Spinal cord (tissue), 10 donors: ENCODE measurements at places on chromosomes 5 and 9.

DNA sequence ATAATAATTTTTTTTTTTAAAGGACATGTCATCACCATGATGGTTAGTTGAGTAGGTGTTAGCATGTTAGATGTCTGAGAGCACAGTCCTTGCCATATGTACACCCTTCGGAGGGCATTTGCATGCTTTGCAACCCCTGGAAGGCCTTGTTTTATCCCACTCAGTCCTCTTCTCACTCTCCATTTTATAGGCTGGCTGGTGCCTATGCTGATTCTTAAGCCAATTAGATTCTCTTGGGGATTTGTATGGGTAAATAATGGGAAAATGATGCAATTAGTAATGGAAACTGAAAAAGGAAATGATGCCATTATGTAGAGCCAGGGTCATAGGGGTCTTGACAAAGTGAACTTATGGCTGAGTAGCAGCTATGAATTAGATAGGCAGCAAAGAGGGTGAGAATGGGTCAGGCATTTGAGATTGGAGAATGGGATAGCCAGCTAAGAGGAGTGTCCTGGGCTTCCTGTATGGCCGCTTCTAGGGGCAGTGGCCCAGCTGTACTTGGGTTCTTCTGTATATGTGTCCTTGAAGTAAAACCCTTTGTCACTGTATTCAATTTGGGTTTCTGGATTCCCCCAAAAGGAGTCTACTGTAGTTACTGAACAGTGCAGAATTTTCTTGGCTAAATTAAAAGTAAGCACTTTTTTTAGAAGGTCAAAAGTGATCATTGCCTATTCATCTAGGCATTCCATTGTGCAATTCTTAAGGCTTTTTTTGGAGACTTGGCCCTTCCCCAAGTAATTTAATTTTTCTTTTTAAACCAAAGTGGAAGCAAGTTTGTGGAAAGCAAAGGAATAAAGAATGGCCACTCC is 31.6 kb downstream of the LRRTM2 start:
- DNase-seq = no peak

- no peak for DNase-seq
Measured at GRCh38 chr5:218457-219291, 554 bp downstream of the SDHA start.

- DNase-seq = no peak
Measured at GRCh38 chr5:39254671-39255070, 35.3 kb upstream of the FYB1 start.

DNA sequence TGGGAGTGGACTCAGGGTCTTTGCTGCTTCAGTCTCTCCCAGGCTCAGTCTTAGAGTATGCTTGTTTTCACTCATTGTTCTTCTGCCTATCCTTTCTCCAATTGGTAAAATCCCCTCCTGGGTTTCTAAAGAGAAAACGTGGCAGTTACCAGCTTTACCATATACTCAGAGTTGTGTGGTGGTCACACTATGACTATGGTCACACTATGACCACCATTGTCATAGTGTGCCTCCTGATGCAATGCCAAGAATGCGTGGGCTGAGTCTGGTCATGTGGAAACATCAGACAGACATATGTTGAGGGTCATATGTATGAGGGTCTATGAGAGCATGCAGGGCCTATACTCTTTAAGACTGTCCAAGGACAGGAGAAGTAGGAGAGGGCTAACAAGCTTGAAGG is 326.5 kb upstream of the PRR16 start:
- DNase-seq = no peak

DNA sequence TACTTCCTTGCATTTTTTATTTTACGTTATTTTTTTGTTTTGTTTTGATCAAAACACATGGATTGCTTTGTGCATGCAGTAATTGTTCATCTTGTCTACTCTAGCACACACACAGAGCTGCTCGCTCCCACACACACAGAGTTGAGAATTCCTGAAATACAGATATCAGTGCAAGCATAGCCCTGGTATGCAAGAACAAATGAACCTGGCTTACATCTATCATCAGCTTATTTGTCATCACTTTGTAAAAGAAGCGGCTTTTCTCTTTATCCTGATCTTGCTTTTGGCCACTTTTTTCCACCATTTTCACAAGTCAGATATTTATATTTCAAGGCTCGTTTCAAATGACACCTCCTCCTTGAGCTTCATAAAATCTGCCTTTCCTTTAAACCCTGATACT is 1435.7 kb downstream of the MAT2B start:
- DNase-seq = no peak

DNA sequence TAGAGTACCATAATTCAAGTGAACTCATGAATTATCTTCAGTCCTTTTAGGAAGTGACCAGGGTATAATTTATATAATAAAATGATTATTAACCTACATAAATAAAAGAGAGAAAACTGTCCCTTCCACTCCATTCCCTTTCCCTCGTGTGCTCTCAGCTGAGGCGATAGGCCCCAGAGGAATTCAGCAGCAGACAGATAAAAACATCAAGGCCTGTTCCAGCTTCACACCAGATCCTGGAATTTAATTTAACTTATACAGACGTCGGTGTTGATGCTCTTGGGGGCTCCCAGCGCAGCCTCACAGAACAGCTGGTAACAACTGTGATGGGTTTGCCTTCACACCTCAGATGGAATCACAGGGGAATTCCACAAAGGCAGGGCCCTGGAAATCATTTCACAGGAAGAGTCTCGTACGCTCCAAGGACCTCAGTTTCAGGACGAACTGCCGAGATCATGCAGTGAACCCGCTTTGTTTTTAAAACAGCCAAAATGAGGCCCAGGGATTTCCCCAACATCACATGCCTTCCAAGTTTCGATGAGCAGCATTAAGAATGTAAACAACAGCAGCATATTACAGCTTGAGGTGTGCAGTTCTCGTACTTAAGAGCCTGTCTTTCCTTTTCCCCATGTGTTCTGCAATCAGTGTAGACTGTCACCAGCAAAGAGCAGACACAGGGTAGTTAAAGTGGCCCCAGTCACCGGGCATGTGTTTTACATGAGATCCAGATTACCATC is 73.6 kb upstream of the ALDH1B1 start:
- peak; percentile 85 for DNase-seq

- DNase-seq = no peak
Measured at GRCh38 chr5:608429-609370, 3.4 kb upstream of the CEP72 start.

DNA sequence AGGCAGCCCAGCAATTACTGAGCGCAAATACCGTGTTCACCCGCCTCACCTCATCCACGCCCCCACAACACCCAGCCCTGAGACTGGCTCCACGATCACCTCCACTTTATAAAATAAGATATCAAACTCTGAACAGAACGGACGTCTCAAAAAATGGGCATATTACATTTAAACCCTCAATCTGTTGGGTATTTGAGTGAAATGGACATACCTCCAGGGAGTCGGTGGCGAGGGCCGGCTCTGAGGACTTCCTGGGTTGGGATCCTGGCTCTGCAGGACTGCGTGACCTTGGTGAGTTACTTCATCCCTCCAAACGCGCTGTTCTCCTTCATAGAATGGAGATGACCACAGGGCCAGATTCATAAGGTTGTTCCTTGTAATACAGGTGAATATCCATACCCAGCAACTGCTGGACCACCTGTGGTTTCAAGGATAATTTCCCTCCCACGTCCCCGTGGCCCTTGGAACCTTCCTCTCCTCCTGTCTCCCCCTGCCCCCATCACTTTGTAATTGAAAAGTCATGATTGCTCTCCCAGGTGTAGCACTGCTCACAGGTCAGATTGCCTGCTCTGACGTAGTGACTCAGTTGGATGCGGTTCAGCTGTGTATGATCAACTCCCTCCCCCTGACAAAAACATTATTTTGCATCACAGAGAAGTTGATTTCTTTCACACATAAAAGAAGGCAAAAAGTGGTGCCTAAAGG is 135.6 kb downstream of the KCNIP1 start:
- no peak for DNase-seq

- no peak for DNase-seq
Measured at GRCh38 chr5:72812488-72812887, 4.0 kb upstream of the TNPO1 start.

DNA sequence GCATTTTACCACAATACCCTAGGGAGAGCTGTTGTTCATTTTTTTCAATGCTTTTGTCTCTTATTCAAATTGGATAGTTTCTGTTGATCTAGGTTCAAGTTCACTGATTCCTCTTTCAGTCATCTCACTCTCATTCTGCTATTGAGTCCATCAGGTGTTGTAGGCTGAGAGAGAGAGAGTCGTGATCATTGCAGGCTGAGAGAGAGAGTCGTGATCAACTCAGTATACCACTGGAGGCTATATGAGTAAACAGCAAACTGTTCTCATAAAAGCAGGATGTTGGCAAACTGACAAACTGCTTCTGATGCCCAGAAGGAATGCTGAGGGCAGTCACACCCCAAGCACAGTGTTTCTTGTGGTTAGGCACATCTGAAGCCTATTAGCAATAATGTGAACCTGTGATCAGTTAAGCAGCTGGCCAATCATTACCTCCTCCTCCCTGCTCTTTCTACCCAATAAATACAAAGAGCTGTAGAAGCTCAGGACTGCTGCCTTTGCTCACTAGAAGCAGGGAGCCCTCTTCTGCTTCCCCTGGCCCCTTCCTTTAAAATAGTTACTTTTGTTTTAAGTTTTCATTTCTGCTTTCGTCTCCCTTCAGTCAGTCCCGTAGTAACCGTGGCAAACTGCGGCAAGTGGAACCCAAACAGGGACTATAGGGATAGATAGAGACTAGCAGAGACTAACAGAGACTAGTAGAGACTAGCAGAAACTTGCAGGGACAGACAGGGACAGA is 476.1 kb upstream of the ACO1 start:
- DNase-seq = no peak

- DNase-seq = no peak
Measured at GRCh38 chr9:135109650-135110049, 22.2 kb downstream of the OLFM1 start.

DNA sequence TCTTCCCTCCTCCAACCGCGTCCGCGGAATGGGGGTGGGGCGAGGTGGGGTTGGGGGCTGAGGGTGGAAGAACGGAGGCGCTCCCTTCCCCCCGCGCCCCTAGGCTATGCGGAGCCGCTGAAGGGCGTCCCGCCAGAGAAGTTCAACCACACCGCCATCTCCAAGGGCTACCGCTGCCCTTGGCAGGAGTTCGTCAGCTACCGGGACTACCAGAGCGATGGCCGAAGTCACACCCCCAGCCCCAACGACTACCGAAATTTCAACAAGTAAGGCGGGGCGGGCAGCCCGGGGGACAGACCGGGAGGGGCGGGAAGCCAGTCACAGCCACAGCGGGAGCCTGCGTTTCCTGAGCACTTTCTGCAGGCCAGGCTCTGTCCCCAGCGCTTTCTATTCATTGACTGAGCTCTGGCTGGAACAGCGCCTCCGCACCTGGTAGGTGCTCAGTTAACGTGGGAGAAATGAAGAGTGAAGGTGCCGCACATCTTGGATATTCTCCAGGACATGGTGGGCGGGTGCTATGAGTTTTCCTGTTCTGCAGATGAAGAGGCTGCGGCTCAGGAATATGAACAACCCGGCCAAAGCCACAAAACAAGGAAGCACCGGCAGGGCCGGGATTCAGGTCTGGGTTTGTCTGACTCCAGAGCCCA is 11.3 kb downstream of the MYOZ3 start:
- no peak for DNase-seq

DNA sequence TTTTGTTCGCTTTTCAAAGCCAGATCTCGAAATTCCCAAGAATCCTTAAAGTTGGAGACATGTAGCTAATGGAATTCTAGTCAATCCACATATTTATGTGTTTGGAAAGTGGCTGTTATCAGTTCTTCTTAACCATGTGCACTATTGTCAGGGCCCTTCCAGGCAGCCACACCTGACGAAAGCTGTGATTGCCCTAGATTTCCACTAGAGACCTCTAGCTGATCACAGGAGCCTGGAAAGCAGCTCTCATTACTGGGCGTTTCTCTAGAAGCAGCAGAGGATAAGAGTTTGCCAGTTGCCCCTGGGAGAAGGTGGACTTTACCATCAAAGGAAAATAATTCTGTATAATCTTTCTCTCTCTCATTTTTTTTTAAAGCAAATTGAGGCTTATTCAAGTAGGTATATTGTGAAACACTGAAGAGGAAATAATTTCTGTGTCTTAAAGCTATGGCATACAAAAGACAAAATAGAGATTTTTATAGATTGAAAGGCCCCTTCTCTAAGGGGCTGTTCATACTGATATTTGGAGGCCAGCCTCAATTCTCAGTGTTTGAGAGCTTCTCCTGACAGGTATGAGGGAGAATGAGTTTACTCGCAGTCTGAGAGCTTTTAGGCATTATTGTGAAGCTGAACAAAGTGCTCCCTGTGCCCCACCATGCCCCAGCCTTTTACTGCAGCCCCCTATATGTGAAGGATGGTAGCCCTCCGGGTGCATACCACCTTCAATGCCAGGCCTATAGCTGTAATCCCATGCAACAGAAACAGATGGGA is 405.4 kb upstream of the ACTBL2 start:
- DNase-seq = peak; percentile 90

GRCh38 chr5:161411156-161411555 is 135.4 kb downstream of the GABRB2 start:
- no peak for DNase-seq

GRCh38 chr9:128113526-128114325 is 13.8 kb downstream of the PTGES2 start:
- DNase-seq = no peak

DNA sequence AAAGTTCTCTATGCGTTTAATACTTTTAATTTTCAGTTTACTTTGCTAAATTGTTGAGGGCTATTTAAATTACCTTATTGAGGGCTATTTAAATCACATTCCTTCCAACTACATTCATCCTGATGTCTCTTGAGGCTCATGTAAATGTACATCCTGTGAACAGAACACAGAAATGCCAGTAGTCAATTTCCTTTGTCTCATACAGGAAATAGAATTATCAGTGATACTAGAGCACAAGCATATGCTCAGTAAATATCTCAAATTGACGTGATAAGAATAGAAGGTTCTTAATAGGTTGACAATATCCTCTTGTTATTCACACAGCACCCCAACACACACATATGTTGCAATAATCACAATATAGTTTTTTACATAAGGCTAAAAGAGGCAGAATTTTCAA is 449.0 kb downstream of the CYLC2 start:
- DNase-seq = no peak

GRCh38 chr5:33223563-33224284 is 217.0 kb upstream of the TARS1 start:
- DNase-seq = peak; percentile 57

DNA sequence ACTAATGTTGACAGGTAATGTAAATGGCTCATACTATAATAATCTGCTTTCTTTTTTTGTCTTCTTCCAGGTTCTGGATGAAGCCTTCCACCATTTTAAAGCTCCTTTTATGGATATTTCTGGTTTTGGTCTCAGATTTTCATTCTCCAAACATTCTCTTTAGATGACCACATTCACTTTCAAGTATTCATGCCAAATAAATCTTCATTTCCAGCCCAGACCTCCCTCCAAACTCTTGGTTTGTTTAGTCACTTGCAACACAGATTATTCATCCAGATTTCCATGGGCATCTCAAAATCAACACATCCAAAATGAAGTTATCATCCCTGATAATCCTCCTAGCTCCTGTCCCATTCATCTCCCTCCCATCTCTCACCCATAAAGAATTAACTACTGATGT is 40.3 kb upstream of the SVEP1 start:
- DNase-seq = no peak

GRCh38 chr5:111930449-111930848 is 173.5 kb upstream of the NREP start:
- DNase-seq = no peak

GRCh38 chr9:20804489-20805250 is 120.6 kb downstream of the FOCAD start:
- DNase-seq = peak; percentile 91

- peak; percentile 45 for DNase-seq
Measured at GRCh38 chr9:14209399-14210345, 104.3 kb downstream of the NFIB start.
